ENCODE measurements at places on chromosomes 2 and 18.

DNA sequence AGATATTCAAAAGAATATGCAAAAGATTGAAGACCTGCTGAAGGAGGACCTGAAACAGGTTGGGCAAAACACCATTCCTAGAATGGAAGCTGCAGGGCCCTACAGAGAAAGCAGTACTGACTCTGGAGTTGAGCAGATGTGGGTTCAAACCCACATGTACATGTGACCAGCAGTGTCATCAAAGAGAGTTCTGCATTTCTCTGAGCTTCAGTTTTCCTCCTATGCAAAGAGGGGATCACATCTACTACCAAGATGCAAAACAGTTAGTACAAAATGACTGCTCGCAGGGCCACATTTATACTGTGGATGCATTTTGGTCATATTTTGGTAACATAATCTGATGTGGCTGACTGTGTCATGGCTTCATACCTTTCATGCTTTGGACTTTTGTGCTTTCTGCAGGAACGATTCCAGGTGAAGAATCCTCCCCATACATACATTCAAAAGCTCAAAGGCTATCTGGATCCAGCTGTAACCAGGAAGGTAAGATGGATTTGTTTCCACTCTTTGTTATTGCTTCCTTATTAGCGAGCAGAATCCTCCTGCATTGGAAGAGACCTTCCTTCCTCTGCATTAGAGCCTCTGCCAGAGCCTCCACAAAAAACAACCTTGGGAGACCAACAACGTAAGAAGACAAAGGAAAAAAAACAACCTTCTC, 174.8 kb downstream of the PRPF40A start:
- DNase-seq = no peak

GRCh38 chr18:9852266-9853081, 33.3 kb upstream of the TXNDC2 start:
- DNase-seq = no peak

DNA sequence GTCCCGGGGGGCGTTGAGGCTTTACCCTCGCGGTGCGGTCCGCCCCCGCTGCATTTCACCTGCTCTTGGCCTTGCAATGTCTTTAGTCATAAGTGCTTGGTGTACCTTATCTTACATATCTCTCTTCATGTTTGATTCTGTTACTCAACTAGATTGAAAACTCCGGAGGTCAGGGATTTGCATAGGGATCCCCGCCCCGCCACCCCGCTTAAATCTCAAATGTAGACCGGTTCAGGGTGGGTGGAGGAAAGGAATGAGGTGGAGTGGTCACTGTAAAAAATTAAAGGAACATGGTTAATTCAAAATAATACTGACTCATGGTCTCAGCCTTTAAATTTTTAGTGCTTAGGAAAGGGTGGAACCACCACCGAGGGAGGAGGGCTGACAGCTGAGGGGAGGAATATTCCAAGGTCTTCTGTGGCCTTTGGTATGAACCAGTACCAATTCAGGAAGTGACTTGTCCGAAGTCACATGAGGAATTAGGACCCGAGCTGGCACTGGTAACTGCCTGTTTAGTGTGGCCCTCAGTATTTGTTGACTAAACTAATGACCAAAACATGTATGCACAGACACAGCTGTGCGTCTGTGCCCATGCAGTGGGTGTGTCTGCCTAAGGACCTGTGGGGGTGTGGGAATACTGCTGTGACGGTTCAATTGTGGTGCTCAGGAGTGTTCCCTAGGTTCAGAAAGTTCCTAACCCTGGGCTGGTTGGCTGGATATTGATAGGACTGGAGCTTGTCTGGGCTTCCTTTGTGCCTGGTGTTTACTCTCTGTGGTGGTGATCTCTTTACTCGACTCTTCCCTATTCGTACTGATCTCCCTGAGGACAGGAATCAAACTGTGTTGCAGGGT, 1.0 kb downstream of the PLEKHB2 start:
- no peak for DNase-seq

- DNase-seq = no peak
These were observed at the start of gene LHCGR for GRCh38 chr2:48755473-48755872. Gene LHCGR (minus strand): TSS chr2:48755724. CDS start chr2:48755671, 53 bp downstream.

DNA sequence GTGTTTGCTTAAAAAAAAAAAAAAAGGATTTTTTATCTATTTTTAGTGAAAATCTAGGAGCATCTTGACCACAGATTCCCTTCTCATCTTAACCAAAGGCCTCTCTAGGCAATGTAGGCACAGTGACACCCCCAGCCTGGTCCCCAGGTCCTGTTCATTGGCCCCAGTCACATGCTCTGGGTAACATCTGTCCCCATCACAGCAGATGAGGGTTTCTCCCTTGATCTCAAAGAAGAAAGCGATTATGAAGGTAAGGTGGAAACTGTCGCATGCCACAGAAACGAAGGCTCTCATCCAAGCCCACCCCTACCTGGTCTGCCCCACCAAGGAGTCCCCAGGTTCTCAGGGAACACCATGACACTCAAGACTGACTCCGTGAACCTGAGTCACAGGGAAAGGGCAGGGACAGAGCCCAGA, 4.7 kb downstream of the HS6ST1 start:
- DNase-seq = no peak

DNA sequence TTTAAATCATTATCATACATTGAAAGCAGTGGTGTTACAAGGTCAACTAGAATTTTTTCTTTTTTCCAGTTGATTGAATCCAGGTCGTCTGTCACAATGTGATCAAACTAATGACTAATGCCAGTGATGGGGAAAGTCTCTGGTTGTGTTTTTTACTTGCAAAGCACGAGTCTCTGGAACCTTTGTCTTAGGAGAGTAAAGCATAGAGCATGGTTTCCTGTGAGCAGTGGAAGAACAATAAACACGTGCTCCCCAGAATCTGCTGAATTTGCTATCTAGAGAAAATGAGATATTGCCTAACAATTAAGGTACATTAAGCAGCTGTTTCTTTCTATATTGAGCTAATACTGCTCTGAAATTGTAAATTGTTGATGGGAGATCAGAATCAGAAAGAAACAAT, 1332.4 kb upstream of the TMEFF2 start:
- DNase-seq = no peak

DNA sequence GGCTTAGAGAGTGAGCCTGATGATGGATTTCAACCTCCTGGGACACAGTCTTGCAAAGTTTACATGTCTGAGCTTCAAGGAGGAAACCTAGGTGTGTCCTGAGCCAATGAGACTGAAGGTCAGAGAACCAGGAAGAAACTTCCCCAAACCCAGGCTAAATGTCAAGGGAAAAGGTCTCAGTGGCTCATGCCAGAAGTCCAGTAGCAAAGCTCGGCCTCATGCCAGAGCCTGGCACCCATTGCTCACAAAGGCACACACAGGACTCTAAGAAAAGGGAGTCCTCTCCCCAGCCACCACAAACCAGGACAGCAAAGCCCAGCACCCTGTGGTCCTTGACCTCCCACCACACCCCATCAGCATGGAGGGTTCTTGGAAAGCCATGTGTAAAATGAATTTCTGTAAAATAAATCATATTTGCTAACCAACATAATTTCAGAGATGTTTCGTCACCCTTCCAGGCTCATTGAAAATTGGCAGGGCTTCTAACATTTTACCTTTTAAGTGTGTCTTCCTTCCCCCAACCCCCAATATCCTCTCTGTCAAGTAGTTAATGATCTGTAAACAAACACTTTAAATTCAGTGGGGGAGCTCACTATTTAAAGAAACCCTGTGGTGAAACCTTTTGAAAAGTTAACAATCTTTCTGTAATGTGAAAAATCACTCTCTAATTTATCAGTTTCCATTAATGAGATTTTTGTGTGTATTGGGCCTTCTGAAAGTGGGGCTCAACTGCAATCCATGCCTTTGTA, 77.1 kb downstream of the BCL11A start:
- DNase-seq = no peak

- no peak for DNase-seq
These were observed 371.6 kb downstream of the RPRM start for GRCh38 chr2:153106802-153107477.

DNA sequence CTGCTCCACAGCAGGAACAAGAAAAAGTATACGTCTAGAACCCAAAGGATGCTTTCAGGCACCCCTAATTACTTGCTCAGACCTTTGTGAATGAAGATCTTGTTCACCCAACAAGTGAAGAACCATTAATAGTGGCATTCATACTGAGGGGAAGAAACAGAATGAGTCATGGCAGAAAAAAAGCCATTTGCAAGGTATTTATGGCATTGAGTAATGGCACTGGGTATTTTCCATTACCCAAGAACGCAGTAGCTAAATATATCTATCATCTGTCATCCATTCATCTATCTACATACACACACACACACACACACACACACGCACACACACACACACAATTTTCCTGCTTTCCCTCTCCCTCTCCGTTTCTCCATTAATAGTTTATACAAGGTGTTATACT, 56.4 kb upstream of the XIRP2 start:
- DNase-seq = no peak

- DNase-seq = no peak
These were observed 245.0 kb upstream of the RBBP8 start for GRCh38 chr18:22687892-22688680.

- DNase-seq = no peak
These were observed 20.8 kb downstream of the LHCGR start for GRCh38 chr2:48734576-48735303.

DNA sequence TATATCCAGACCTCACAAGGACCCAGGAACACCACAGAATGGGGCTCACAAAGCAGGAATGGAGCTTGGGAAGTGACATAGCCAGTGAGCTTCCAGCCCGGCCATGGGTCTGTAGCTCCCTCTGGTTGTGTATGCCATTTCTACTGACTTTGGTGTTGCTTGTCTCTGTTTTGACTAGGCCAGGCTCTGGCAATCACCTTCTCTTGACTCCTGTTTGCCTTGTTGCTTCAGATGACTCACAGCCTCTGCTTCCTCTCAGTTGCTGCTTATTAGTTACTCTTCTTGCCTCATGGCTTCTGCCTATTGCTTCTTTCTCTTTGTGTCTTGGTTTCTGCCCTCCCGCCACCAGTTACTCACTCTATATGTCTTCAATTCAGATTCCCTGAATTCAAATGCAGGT, 15.8 kb upstream of the IER3IP1 start:
- DNase-seq = no peak

GRCh38 chr18:47691611-47692010, 238.8 kb downstream of the SMAD2 start:
- no peak for DNase-seq

- peak; percentile 44 for DNase-seq
These were observed at the start of gene PER2 for GRCh38 chr2:238287737-238288649. Gene PER2 (minus strand): TSS chr2:238288610. CDS start chr2:238277936, 10,674 bp downstream.

DNA sequence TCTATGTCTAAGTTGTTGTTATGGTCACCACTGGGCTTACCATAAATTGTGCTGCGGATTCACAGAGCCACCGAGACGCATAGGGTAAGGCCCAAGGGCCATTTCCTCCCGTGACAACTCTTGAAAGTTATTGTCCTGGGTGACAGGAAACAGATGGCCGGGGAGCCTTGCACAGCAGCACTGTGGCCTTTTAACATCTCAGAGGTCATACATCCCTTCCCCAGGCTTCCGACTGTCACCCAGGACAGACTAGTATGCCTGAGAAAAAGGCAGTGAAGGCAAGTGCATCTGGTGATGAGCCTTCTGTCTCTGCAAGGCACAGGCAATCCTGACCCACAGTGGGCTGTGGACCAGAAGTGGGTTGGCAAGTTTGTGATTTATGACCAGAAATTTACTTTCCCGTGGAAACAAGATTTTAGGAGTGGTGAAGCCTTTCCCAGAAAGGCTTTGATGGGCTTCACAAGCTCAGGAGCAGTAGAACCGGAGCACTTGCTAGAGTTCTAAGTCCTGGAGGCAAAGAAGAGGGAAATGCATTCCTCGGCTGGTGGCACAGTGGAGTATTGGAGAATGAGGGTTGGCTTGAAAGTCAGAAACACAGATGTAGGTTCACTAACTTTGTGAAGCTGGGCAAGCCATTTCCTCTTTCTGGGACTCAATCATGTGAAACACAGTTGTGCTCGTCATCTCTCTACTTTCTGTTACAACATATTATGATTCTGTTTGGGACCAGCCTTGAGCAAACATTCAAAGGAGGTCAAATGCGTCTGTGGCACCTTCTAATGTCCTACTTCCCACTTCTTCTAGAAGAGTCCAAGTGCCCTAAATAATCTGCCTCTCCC, 2.0 kb upstream of the CAPN14 start:
- DNase-seq = no peak

DNA sequence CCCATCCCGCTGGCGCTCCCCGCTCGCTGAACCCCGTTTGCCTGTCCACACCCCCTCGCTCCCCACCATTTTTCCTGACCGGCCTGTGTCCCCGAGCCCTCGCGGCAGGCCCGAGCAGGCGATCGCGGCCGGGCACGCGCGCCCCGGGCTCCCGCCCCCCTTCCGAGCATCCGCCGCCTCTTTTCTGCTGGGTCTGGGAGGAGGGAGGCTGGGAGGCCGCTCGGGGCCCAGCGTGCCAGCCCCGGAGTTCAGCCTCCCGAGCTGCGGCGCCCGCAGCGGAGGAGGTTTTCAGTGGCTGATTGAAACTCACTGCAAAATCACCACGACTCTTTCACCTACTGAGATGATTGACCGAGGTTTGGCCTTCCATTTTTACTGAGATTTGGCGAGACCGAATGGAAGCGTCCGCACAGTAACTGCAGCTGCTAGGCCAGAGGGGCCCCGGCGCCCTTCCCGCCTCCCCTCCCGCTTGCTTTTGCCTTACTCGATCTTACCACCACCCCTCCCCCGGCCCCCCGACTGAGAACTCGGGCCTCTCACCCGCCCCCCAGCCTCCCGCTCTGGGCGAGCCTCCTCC, 4.8 kb downstream of the SOX11 start:
- no peak for DNase-seq

GRCh38 chr2:3288470-3289170, 89.0 kb downstream of the EIPR1 start:
- DNase-seq = no peak

- DNase-seq = no peak
These were observed 234.6 kb downstream of the EIPR1 start for GRCh38 chr2:3142961-3143571.

- DNase-seq = no peak
These were observed 200.4 kb downstream of the NR4A2 start for GRCh38 chr2:156132130-156132529.

GRCh38 chr2:28594332-28595108, 98.7 kb downstream of the PLB1 start:
- peak; percentile 36 for DNase-seq

GRCh38 chr2:162244541-162245031, 1.3 kb upstream of the FAP start:
- DNase-seq = peak; percentile 76

DNA sequence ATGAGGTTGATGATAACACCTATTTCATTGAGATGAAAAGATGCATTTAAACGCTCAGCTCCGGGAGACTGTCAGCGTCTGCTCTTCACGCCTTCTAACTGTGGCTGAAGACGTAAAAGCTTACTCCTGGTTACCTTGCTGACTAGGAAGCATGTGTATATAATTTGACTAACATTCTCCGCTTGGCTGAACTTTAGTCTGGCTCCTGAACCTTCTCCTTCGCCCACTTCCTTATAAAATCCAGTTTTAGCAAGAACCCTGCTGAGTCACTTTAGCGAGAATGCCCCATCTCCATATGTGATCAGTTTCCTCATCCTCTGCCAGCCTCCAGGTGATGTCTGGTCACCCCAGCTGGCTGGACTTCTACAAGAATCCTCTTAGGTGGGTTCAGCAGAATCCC, 12.7 kb upstream of the CREG2 start:
- no peak for DNase-seq

GRCh38 chr2:10398496-10398895, 49.6 kb downstream of the ODC1 start:
- DNase-seq = no peak
